ENCODE measurements at places on chromosomes 6 and 20. TPM values are rescaled to one million over a fixed set of nuclear protein-coding genes. Genes with fewer than 3 reads are reported as not detected.

OR2J3 gene
- 0.15 TPM for total RNA-seq

CTAGE9 gene
- total RNA-seq, result not detected

FKBP1A gene
- total RNA-seq, result 128 TPM

AKIRIN2 gene
- total RNA-seq, result 18.4 TPM

ZNF311 gene
- 0.96 TPM for total RNA-seq

ZC3H12D gene
- 6.4 TPM for total RNA-seq

BPI gene
- total RNA-seq, result 0.59 TPM

GRCh38 chr6:154485815-154486214, 24.7 kb downstream of the CNKSR3 start:
- DNase-seq, result no peak

DNA sequence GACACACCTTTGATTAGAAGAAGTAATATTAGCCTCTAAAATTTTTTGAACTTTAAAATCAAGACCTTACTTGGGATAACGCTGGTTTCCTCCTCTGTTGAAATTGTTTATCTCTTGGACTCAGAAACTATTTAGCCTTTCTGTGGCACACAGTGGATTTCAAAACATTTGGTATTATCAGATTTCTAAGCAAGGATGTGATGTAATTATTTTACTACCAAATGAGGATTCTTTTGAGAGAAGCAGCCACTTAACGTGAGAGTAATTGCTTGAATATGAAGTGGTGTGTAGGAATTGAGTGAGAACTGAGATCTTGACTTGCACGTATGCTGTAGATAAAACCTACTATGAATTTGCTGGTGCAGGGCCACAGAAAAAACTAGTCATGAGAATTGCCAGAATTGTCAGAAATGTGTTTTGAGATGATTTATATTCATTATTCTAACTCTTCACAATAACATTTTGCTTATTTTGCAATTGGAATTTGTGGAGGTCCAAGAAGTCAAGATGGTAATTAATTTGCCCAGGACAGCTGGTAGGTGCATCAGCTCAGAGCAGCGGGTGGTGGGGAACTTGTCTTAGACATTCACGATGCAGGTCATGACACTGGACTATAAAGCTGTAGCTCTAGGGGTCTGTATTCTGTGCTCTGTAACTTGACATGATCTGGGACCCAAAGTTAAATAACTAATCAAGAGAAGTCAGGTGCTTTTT, 53.4 kb downstream of the AKAP12 start:
- no peak for DNase-seq

DNA sequence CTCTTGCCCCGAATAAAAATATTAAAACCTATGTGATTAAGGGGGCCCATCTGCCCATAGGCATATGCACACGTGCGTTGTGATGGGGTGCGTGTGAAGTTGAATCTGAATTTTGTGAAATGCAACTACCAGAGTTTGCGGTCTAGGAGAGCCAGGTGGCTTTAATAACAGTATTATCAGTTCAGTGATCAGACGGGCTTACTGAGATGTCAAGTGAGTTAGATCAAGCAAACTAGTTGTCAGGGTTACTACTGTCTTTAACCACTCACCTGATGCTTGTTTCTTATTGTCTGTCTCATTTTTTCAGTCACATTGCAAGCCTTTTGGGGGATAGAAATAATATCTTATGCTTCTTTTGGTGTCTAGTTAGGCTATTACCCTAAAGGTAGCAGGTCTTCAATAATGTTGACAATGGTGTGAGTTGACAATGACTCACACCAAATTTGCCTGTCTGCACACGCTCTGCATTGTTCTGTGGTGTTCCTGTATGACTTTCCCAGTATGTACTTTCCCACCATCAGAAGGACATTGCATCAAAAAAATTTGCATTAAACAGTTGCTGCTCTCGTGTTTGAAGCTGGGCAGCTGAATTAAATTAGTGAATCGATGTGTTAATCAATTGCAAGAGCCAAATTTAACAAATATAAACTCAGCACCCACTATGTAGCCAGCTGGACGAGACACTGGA, 103.1 kb upstream of the NAA20 start:
- DNase-seq, result no peak

- DNase-seq, result no peak
Observed at GRCh38 chr6:129748901-129749748, 39.1 kb upstream of the ARHGAP18 start.

DNA sequence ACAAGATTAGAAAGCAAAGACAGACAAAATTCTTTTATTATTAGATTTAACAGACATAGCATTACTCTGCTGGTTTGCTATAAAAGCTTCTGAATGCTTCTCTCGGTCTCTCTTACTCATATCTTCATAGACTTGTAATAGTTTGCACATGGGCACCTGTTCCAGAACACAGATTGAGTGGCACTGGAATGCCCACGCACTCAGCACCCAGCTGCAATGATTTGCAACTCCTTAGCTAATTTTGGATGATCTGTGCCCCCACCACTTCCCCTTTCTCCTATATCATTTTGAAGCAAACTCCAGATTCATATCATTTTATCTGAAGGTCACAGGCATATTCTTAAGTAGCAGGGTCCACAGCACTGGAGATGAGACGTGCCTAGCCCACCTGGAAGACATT, 148.8 kb downstream of the CFAP61 start:
- DNase-seq, result no peak

- DNase-seq, result no peak
Observed at GRCh38 chr6:111677249-111677990, 71.7 kb upstream of the TRAF3IP2 start.

GRCh38 chr6:169829786-169830185, 78.4 kb downstream of the ERMARD start:
- DNase-seq, result no peak

DNA sequence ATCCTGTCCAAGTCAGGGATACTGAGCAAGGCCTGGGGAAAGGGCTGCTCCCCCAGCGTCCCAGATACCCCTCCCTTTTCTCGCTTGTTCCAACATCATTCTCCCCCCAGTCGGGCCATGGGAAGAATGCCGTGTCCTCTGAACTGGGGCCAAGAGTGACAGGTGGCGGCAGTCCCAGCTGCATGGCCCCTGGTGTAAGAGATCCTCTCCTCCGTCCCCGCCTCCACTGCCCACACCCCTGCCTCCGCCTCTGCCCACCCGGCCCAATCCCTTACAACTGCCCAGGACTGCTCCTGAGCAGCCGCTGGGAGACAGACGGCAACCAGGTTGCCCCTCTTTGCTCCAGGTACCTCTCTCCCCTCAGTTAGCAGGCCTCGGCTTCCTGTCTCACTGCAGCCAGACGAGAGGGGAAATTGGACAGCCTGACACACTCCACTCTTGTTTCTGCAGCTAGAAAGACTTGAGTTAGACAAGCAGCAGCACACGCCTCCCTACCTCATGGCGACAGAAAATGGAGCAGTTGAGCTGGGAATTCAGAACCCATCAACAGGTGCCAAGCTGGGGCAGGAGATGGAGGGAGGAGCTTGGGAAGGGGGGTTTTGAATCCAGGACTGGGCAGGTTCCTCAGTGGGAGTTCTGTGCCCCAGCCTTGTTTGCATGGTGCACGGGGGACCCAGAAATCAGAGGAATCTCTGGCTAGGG, at the start of gene MYLK2:
TSS of gene MYLK2 (plus strand) at position 274 of the 702 bp plus-strand sequence. CDS start at position 499, 225 bp downstream.
- no peak for DNase-seq

- no peak for DNase-seq
Observed at GRCh38 chr20:9458138-9458796, 56.1 kb upstream of the LAMP5 start.

DNA sequence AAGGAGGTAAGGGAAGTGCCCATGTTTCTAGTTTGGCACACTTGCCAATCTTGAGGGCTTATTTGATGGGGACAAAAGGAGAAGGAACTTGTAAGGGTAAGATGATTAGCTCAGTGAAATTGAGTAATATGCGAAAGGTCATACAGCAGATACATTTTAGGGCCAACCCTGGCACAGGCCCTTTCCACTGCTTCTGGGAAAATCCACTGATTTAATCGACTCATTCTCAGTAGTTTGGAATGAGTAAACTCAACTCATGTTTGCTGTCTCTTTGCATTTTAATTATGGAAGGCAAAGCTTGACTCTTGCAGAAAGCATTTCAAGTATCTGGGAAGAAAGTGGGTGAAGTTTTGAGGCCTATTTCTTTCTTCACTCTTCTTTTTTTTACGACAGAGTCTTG, 20.0 kb downstream of the PHF20 start:
- no peak for DNase-seq

GRCh38 chr20:37309936-37310590, 20.6 kb downstream of the MANBAL start:
- peak; percentile 70 for DNase-seq

DNA sequence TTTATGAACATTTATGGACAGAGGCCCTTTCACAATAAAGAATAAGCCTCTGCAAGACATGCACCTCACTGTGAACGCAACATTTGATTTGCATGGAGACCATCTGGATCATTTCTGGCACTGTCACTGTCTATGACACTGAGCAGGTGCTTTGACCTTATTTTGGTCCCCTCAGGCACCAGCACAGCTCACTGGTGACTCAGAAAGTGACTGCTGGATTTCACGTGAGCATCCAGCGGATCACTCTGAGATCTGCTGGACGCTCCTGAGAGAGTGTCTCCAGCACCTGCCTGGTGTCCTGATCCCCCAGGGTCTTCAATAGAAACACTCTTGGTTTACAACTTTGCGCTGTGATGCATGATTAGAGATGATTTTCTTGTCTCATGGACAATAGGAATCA, 375.7 kb downstream of the TENT5A start:
- DNase-seq, result no peak

DNA sequence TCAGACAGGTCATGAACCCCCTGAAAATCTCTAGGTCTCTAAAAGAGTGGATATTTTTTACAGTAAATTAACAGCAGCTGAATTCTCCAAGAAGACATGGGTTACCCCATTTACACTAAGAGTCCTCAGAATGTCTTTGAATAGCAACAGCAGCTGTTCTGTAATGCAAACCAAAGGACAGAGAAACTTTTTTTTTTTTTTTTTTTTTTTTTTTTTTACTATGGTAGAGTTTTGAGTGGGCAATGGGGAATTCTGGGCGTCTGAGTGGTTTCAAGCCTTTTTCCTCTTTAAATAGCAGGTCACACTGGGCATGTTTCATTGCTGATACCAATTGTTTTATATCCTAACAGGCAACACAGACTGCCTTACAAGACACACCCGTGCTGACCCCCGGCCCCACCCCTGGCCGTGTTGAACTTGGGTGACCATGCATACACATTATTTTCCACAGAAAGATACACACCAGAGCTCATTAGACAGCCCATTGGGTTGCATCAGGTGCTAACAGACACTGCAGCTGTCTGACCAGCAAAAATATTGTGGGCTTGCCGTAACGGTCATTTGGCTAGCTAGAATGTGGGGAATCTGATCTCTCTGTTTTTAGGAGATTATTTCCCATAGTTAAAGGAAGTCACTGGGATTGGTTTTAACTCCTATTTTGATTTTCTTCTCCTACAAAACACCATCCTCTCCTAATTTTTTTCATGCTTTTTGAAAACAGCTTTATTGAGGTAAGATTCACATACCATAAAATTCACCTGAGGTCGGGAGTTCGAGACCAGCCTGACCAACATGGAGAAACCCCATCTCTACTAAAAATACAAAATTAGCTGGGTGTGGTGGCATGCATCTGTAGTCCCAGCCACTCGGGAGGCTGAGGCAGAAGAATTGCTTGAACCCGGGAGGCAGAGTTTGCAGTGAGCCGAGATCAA, 26.7 kb upstream of the IRF4 start:
- DNase-seq, result no peak

DNA sequence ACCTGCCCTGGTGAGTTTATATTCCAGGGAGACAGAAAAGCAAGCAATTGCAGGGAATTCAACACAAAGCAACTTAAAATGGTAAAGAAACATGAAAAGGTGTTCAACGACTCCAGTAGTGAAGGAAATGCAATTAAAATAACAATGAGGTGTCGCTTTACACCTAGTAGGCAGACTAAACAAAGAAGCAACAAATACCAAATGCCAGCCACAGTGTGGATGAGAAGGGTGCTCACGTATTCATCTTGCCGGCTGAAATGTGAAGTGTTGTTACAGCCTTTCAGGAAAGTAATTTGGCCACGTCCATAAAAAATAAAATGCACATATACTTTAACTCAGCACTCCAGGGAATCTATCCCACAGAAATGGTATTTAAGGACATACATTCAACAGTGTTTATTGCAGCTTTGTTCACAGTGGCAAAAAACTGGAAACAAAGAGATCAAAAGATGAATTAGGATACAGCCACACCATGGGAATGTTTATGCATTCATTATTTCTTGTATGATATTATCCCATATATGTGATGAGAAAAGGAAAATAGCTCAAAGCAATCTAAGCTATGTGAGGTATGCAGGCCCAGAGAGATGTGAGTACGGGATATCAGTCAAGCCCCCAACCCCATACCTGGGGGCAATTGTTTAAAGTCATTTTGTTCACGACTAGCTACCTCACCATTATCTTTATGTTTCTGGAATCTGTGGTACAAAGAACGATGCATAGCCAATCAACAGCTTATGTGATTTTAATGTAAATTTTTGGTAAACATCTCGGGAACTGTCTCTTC, 266.0 kb upstream of the SOX4 start:
- DNase-seq, result no peak

GRCh38 chr20:2485661-2486060, 15.1 kb upstream of the SNRPB start:
- DNase-seq, result no peak

GRCh38 chr6:153043719-153044118, 41.2 kb upstream of the MTRF1L start:
- DNase-seq, result no peak

GRCh38 chr20:834151-834746, 734 bp downstream of the FAM110A start:
- DNase-seq, result no peak

DNA sequence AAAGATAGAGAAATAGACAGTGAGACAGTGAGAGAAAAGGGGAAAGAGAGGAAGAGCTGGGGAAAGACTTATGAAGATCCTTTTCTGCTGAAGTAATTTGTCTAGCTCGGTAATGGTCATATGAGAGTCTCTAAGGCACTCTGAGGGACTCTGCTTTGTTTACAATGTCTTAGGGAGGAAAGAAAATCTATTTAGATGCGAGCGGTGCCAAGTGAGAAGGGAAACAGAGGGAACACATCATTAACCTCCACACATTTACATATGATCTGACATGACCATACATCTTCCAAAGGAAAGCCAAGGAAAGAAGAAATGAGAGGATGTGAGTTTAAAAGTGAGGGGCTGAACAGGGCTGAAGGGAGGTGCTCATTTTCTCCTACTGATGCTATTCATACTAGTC, 862.3 kb upstream of the CITED2 start:
- DNase-seq, result no peak

- no peak for DNase-seq
Observed at GRCh38 chr20:51164731-51165130, 141.8 kb upstream of the KCNG1 start.

- no peak for DNase-seq
Observed at GRCh38 chr6:54786154-54786553, 60.4 kb upstream of the FAM83B start.
